ENCODE measurements at places on chromosomes 2 and 18.

DNA sequence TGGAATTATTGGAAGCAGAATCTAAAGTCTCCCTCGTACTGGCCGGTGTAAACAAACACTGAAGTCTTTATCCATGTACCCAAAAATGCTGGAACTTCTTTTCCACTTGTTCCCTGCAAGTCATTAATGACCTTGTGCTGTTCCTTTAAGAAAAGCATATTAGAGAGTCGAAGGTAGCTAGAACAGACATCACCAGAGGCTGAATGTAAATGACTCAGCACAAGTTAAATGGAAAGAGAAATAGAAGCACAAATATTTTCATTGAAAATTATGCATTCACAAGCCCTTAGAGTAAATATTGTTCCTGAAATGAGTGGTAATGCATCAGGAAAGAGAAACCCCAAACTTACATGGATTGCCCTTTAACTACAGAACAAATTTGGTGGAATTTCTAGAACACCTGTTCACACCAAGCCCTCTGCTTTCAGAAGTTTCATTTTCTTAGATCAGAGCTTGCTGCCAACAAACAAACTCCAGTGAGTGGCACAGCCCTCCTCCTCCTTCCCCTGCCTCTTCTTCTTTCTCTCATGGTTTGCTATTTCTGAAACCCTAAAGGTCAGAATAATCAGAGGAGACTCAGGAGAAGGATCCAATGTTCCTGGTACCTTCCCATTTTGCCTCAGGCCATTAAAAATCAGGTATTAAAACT lies 264.3 kb downstream of the TXNL1 start:
- no peaks in the 10 kb centered on the region for H3K4me1 ChIP-seq
- H3K27me3 ChIP-seq: no peaks in the 10 kb centered on the region
- H3K27ac ChIP-seq: no peak overlapping the region

GRCh38 chr2:170462433-170463205 lies 252.5 kb upstream of the SP5 start:
- H3K27ac ChIP-seq: no peak overlapping the region
- DNase-seq: no peak

DNA sequence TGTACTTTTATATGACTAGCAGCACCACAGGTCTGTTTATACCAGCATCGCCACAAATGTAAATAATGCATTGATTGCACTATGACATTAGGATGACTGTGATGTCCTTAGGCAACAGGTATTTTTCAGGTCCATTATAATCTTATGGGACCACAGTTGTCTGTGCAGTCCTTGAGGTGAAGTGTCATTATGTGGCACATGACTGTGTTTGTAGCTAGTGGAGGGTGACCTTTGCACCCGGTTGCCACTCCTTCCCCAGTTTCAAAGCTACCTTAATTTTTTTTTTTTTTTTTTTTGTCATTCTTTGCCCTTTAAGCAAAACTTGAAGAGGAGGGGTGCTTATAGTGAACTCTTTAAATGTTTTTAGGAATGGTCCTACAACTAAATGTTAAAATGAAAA lies 386.4 kb downstream of the THSD7B start:
- H3K4me1 ChIP-seq: no peaks in the 10 kb centered on the region
- H3K4me3 ChIP-seq: no peak overlapping the region
- H3K27me3 ChIP-seq: no peaks in the 10 kb centered on the region
- H3K27ac ChIP-seq: no peak overlapping the region
- H3K36me3 ChIP-seq: no peaks in the 10 kb centered on the region

DNA sequence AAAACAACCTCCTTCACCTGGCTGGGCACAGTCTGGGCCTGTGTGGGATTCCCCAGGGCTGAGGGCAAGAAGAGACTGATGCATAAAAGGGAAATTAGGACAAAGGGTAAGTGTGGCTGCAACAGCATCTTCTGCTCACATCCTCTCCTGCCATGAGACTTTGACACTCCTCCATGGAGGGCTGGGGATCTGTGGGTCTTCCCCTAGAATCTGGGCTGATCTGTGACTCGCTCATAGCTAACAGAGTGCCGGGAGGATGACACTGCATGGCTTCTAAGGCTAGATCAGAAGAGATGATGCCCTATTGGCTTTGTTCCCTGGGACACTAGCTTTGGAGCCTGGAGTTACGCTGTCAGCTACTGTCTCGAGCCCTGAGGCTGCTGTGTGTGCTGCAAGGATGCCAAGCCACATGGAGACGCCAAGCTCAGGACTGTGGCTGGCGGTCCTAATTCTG lies 24.3 kb downstream of the MOCOS start:
- no peak overlapping the region for H3K27ac ChIP-seq
- H3K4me1 ChIP-seq: no peaks in the 10 kb centered on the region
- no peaks in the 10 kb centered on the region for H3K27me3 ChIP-seq
- H3K36me3 ChIP-seq: no peaks in the 10 kb centered on the region

DNA sequence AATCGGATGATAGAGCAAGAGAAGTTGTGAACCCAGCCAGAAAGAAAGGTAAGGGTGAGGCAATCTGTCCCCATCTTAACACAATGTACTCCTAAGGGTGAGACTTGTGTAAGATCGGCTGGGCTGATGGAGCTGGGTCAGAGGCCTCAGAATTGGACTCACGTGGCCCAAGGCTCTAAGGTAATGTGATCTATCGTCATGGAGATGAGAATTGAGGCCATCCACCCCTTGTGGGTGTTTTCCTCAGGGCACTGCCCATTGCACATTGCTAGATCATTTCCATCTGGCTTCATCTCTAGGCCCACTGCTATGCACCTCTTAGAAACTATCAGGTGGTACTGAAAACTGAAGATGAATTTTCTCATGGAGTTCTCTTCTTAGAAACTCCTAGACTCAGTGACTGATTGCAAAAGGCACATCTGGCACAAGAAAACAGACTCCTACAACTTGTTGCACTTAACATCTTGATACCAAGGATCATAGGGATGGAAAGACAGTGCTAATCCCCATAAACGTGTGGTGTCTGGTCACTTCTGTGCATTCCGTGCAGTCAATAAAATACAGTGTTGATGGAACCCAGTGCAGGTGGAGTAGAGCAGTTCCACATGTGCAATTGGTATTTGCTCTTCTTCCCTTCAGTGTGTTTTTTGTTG lies 228.9 kb upstream of the FOSL2 start:
- no peak overlapping the region for H3K27ac ChIP-seq
- H3K4me3 ChIP-seq: no peak overlapping the region
- no peaks in the 10 kb centered on the region for H3K4me1 ChIP-seq
- no peak for DNase-seq
- H3K27me3 ChIP-seq: no peaks in the 10 kb centered on the region

GRCh38 chr18:60200558-60200957 lies 172.0 kb downstream of the MC4R start:
- H3K36me3 ChIP-seq: no peaks in the 10 kb centered on the region
- H3K27me3 ChIP-seq: no peaks in the 10 kb centered on the region
- H3K4me3 ChIP-seq: no peak overlapping the region
- H3K27ac ChIP-seq: no peak overlapping the region

- no peak for DNase-seq
- peaks cover 8% of the 10 kb centered on the region for H3K4me1 ChIP-seq
- peak overlapping the region; percentile 58 for H3K4me3 ChIP-seq
- H3K27me3 ChIP-seq: no peaks in the 10 kb centered on the region
Observed at GRCh38 chr18:50306944-50307343, 19.5 kb upstream of the CXXC1 start.

- no peaks in the 10 kb centered on the region for H3K36me3 ChIP-seq
- H3K4me3 ChIP-seq: no peak overlapping the region
- no peak for DNase-seq
- H3K27me3 ChIP-seq: no peaks in the 10 kb centered on the region
Observed at GRCh38 chr18:7415081-7415894, 151.8 kb upstream of the PTPRM start.

- no peaks in the 10 kb centered on the region for H3K36me3 ChIP-seq
- H3K27me3 ChIP-seq: no peaks in the 10 kb centered on the region
- no peak for DNase-seq
- H3K27ac ChIP-seq: no peak overlapping the region
- no peak overlapping the region for H3K4me3 ChIP-seq
- no peaks in the 10 kb centered on the region for H3K4me1 ChIP-seq
Observed at GRCh38 chr2:191714925-191715324, 37.0 kb downstream of the NABP1 start.

DNA sequence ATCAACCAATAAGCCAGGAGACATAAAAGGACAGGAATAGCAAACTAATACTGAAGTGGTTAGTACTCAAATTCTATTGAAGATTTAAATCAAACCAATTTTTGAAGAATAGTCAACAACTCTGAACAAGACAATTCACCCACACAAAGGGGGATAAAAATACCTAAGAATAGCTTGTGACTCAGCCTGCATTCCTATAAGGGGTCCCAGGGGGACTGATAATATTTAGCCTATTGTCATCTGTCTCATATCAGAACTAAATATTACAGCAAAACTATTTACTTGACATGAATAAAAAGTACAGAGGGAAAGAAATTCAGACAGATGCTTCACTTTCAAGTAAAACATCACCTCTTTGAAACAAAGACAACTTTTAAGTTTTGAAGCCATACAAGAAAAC lies 7.7 kb downstream of the ITSN2 start:
- no peak for DNase-seq
- H3K27ac ChIP-seq: no peak overlapping the region
- H3K27me3 ChIP-seq: no peaks in the 10 kb centered on the region
- H3K4me3 ChIP-seq: no peak overlapping the region

Measured in CD8-positive, alpha-beta memory T cell (primary cell).